Activated T-helper 2 cell treated with anti-CD3 and anti-CD28 coated beads, Interferon-gamma antibody, Interleukin-2, Interleukin-4, amounts not matched to agents 10 μg/mL and 5 μg/mL and 100 μg/mL, durations not matched to agents 14 hours and 24 hours and 36 hours (primary cell): ENCODE measurements at places on chromosomes 3 and 15.

DNA sequence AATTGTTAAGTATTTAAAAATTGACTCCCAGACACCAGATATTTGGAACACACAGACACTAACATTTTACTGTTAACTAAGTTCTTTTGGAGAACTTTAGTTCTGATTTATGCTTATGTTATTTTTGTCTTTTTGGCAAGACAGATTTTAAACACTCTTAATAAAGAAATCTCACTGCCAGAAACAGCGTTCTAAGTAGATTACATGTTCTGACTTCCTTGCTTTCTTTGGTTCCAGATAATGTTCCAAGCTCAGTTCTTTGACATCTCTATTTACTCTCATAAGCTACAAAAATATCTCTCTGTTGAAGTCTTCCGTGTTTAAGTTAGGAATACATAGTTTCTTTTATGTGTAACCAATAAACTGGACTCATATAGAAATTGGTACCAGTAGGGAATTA is 1699.6 kb downstream of the OTOL1 start:
- H3K4me1 ChIP-seq: no peaks in the 10 kb centered on the region
- H3K27me3 ChIP-seq: no peaks in the 10 kb centered on the region
- H3K36me3 ChIP-seq: no peaks in the 10 kb centered on the region

DNA sequence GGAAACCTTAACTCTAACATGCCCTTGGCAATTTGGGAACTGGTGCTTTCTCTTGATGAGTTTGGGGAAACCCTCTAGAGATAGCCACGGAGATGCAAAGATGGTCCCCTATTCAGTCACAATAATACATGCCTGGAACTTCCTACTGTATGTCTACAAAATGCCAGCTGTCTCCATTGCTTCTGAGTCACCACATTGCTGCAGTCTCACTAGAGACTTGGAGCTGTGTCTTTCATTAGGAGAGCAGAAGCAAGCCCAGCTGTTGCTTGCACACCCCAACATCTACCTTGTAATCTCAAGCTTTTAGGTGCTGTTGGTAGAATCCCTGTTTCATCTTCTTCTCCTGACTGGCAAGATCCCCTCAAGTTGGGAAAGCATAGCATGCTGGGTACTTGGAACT is 261.0 kb downstream of the ADAMTSL3 start:
- no peak overlapping the region for H3K4me3 ChIP-seq
- peaks cover 2% of the 10 kb centered on the region for H3K27me3 ChIP-seq
- H3K27ac ChIP-seq: no peak overlapping the region
- peaks cover 34% of the 10 kb centered on the region for H3K4me1 ChIP-seq

GRCh38 chr15:64583983-64584382 is 123.6 kb downstream of the ZNF609 start:
- peak overlapping the region; percentile 56 for H3K4me3 ChIP-seq
- peaks cover 42% of the 10 kb centered on the region for H3K36me3 ChIP-seq
- H3K27ac ChIP-seq: peak overlapping the region; percentile 80

DNA sequence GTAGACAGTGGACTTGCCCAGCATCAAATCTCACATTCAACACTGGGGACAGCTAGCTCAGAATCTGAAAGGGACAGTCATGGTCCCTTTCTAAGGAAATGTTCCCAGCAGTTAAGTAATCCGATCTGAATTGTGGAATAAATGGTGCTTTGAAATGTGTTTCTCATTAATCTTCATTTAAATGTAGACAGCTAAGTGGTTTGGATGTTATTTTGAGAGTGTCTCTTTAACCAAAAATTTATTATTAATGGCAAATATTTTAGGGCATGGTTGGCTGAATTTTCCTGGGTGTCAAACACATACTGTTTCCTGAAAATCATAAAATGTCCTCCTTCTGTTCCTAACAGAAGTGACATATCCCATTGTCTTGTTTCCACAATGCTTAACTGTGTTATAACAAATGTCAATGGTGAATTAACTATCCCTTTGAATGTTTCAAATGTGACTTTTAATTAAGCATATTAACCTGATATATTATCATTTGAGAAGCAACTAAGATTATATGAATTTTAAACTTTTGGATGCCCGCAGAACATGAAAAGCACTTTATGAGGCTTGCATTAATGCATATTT is 210.8 kb downstream of the CHST2 start:
- no peak overlapping the region for H3K4me3 ChIP-seq
- peaks cover 7% of the 10 kb centered on the region for H3K4me1 ChIP-seq
- no peak for DNase-seq

DNA sequence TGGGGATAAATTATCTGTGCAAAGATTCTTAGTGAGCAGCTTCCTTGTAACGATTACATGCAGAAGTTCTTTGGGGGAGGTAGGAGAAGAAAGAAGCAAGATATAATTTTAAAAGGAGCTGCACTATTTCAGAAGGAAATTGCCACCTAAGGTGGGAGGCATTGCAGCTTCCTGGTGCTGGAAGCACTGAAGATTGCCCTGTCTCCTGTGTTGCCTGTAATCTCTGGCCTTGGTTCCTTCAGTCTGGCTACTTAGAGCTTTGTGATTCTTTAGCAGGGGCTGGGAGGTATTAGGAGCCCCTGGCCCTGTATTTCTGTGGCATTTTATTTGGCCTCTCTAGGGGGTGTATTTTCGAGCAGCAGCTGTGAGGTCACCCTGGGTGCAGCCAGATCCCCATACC is 35.5 kb downstream of the CACNA2D3 start:
- no peak overlapping the region for H3K27ac ChIP-seq
- DNase-seq: no peak
- no peaks in the 10 kb centered on the region for H3K36me3 ChIP-seq
- no peaks in the 10 kb centered on the region for H3K4me1 ChIP-seq

- H3K4me1 ChIP-seq: no peaks in the 10 kb centered on the region
- no peaks in the 10 kb centered on the region for H3K27me3 ChIP-seq
- H3K4me3 ChIP-seq: no peak overlapping the region
- H3K36me3 ChIP-seq: no peaks in the 10 kb centered on the region
Observed at GRCh38 chr3:77381431-77381830, 341.5 kb downstream of the ROBO2 start.

GRCh38 chr3:36434687-36435426 is 54.6 kb downstream of the STAC start:
- H3K4me1 ChIP-seq: no peaks in the 10 kb centered on the region
- no peaks in the 10 kb centered on the region for H3K27me3 ChIP-seq
- H3K36me3 ChIP-seq: no peaks in the 10 kb centered on the region
- no peak for DNase-seq
- no peak overlapping the region for H3K4me3 ChIP-seq
- H3K27ac ChIP-seq: no peak overlapping the region

DNA sequence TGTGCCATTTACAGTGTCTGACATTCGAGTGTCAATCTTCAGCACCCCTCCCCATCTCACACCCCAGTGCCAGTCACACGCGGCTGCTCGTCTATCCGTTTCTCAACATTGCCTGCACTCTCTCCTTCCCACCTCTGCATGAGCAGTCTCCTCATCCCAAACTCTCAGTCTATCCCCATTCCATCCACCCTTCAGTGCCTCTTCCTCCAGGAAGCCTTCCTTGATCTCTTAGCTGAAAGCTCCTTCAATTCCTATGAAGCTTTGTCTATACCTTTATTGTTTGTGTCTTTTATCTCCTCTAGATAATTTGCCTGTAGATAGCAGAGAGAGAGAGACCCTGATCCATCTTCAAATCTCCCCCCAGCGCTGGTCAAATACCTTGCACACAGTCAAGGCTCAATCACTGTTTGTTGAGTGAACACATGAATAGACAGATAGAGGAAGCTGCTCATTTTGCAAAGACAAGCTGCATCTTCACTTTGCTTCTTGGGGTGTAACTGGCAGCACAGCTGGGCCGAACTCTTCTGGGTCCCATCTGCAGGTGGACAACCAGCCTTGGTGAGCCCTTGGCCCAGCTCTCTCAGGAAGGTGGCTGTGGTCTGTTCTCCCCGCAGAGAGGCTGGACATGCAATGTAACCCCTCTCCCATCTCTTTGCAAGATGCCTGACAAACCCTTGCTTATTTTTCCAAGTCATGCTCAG is 52.8 kb downstream of the ITGA11 start:
- H3K4me3 ChIP-seq: no peak overlapping the region
- H3K36me3 ChIP-seq: no peaks in the 10 kb centered on the region
- DNase-seq: peak; percentile 6

GRCh38 chr3:155549087-155549486 is 195.8 kb downstream of the PLCH1 start:
- no peak for DNase-seq
- peaks cover 17% of the 10 kb centered on the region for H3K36me3 ChIP-seq
- H3K27ac ChIP-seq: peak overlapping the region; percentile 47

- no peak overlapping the region for H3K4me3 ChIP-seq
- no peaks in the 10 kb centered on the region for H3K27me3 ChIP-seq
Observed at GRCh38 chr3:62039586-62039985, 333.8 kb downstream of the FEZF2 start.

- no peaks in the 10 kb centered on the region for H3K27me3 ChIP-seq
- peaks cover 38% of the 10 kb centered on the region for H3K36me3 ChIP-seq
- DNase-seq: no peak
Observed at GRCh38 chr15:65901836-65902235, 32.5 kb downstream of the RAB11A start.

DNA sequence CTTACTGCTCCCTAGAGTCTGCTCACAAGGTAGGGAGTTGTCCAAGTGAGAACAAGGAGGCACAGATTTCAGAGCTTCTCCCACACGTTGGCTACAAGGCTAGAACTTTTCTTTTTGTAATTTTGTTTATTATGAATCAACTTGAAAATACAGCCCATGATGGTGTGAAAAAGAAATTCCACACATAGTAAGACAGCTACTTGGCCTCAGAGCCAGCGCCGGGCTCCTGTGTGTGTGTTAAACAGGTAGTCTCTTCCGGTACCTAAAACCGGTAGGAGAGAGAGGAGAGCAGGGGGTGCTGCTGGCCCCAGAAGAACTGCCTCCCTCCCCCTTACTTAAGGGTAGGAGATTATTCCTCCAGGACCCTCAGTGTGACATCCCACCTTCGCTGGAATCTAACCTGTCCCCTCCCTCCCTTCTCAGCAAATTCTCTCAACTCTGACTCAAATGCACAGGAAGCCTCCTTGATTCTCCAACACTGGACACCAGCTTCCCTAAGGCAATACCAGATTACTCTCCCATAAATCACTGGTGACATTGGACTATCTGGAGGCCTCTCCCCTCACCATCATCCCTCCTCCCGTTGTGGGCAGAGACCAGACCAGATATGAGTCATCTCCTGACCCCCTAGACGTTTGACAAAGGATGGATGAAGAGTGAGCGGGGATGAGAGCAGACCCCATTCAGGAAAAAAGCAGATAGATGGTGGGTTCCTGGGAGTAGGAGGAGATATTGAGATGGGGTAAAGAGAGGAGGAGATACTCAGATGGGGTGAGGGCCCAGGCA is 4.5 kb upstream of the IP6K1 start:
- no peaks in the 10 kb centered on the region for H3K27me3 ChIP-seq
- peaks cover 10% of the 10 kb centered on the region for H3K4me1 ChIP-seq
- H3K27ac ChIP-seq: no peak overlapping the region

DNA sequence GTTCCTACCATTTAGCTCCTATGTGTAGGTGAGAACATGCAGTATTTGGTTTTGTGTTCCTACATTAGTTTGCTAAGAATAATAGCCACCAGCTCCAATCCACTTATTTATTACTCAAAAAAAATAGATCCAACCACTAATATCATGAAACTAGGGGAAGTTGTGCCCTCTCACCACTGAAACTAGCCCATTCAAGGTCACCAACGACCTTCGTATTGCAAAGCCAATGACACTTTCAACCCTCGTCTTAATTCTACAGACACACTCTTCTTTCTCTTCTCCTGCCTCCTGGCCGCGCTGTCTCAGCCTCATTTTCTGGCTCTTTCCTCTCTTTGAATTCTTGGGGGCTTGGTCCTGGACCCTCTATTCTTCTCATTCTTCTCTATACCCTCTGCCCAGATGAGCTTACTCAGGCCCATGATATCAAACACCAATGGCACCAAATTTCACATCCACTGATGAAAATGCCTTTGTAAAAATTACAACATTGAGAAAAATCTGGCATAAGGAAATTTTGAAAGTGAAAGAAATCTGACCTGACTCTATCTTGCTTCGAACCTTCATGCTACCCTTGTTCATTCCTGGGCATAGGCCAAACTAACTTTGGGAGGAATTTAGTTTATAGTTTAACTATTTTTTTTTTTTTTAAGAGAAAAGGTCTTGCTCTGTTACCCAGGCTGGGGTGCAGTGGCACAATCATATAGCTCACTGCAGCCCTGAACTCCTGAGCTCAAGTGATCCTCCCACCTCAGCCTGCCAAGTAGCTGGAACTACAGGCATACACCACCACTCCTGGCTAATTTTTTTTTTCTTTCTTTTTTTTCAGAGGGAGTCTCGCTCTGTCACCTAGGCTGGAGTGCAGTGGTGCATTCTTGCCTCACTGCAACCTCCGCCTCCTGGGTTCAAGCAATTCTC is 25.4 kb upstream of the LIMD1 start:
- peak overlapping the region; percentile 3 for H3K4me3 ChIP-seq
- H3K27ac ChIP-seq: peak overlapping the region; percentile 73
- H3K36me3 ChIP-seq: no peaks in the 10 kb centered on the region
- H3K4me1 ChIP-seq: peaks cover 65% of the 10 kb centered on the region
- no peaks in the 10 kb centered on the region for H3K27me3 ChIP-seq

- no peaks in the 10 kb centered on the region for H3K27me3 ChIP-seq
- H3K4me1 ChIP-seq: no peaks in the 10 kb centered on the region
- no peaks in the 10 kb centered on the region for H3K36me3 ChIP-seq
- H3K27ac ChIP-seq: no peak overlapping the region
- no peak for DNase-seq
- H3K4me3 ChIP-seq: no peak overlapping the region
Observed at GRCh38 chr15:98807262-98807661, 158.9 kb downstream of the IGF1R start.

DNA sequence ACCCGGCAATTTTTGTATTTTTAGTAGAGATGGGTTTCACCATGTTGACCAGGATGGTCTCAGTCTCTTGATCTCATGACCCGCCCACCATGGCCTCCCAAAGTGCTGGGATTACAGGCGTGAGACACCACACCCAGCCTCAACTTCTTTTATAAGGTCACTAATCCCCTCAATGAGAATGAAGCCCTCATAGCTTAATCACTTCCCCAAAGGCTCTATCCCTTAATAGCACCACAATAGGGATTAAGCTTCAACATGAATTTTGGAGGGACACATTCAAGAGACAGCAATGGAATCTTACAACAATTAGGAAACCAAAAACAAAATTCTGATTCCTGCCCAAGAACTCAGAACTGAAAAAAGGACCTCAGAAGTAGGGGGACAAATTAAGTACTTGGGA is 126.8 kb downstream of the ATP1B3 start:
- no peak for DNase-seq
- no peak overlapping the region for H3K4me3 ChIP-seq
- peaks cover 2% of the 10 kb centered on the region for H3K4me1 ChIP-seq
- no peaks in the 10 kb centered on the region for H3K36me3 ChIP-seq

GRCh38 chr3:69142090-69142489 is 19.7 kb upstream of the LMOD3 start:
- H3K4me1 ChIP-seq: peaks cover 2% of the 10 kb centered on the region
- DNase-seq: no peak
- H3K36me3 ChIP-seq: no peaks in the 10 kb centered on the region
- no peak overlapping the region for H3K4me3 ChIP-seq
- no peak overlapping the region for H3K27ac ChIP-seq

- no peak for DNase-seq
- no peaks in the 10 kb centered on the region for H3K36me3 ChIP-seq
- no peak overlapping the region for H3K27ac ChIP-seq
- no peak overlapping the region for H3K4me3 ChIP-seq
- H3K27me3 ChIP-seq: no peaks in the 10 kb centered on the region
- no peaks in the 10 kb centered on the region for H3K4me1 ChIP-seq
Observed at GRCh38 chr3:22506871-22507270, 696.3 kb upstream of the UBE2E2 start.
